ACHN (cell line): ENCODE measurements at places on chromosomes 1 and 21.

GRCh38 chr1:185840880-185841279 lies 106.7 kb downstream of the HMCN1 start:
- DNase-seq = no peak

- no peak for DNase-seq
Observed at GRCh38 chr1:155522069-155522468, 40.5 kb downstream of the ASH1L start.

DNA sequence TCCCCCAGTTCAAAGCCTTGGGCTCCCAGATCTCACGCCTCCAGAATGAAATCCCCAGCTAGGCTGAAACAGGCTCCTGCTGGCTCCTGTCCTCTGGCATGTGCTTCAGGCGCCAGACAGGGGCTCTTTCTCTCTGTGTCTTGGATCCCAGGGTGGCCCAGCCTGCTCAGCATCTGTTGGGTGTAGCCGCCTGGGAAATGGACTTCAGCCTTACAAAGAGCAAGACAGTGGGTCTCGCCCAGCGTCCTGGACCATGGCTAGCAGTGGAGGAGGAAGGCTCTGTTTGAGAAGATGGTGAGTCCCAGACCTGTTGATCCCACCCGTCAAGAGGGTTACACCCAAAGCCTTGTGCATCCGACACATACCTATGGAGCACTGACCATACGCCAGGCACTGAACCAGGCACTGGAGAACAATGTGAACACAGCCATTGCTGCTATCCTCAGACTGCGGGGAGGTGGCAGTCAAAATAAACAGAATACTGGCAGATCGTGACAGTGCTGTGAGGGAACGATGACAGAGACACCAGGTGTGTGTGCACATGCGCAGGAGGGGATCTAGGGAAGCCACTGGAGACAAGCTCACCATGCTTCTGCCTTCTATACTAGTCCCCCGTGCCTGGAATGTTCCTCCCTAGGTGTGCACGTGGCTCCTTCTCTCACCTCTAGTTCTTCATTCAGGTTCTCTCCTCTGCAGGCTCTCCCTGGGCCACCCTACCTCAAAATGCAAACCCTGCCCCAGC lies 93.0 kb upstream of the GCLM start:
- no peak for DNase-seq

DNA sequence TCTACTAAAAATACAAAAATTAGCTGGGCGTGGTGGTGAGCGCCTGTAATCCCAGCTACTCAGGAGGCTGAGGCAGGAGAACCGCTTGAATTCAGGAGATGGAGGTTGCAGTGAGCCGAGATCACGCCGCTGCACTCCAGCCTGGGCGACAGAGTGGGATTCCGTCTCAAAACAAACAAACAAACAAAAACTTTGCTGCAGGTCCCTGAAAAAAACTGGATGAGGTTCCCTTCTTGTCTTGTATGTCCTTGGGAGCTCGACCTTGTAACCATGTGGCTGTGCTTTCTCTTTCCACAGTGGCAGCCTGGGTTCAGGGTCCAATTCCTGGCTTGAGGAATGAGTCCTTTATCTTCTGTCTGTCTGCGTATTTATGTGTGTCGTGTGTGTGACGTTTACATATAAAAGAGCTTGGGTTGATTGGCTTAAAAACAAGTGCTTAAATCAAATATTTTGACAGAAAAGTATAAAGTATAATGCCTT lies 18.0 kb upstream of the COX20 start:
- no peak for DNase-seq

- peak; percentile 60 for DNase-seq
Observed at GRCh38 chr1:236795757-236796667, 920 bp downstream of the MTR start.

GRCh38 chr1:51877434-51878307 lies 856 bp downstream of the NRDC start:
- DNase-seq = peak; percentile 20

DNA sequence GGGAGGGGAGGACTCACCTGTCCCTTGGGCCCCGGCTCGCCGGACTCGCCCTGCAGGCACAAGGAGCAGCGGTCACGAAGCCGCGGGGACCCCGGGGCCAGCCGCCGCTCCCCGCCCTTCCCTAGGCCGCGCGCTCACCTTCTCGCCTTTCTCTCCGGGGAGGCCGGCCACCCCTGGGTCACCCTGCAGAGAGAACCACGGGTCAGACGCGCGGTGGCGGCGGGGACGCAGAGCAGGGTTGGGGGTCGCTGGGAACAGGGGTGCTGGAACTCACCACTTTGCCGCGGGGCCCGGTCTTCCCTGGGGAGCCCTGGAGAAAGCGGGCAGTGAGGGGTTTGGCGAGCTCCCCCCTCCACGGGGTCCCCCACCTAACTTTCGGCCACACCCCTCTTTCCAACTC lies 13.3 kb downstream of the COL9A2 start:
- no peak for DNase-seq

GRCh38 chr1:89023026-89023425 lies 360 bp upstream of the GBP3 start:
- no peak for DNase-seq

- DNase-seq = no peak
Observed at GRCh38 chr1:110243574-110243973, 33.5 kb downstream of the KCNC4 start.

GRCh38 chr1:223136086-223136485 lies 7.0 kb downstream of the TLR5 start:
- DNase-seq = no peak

- DNase-seq = no peak
Observed at GRCh38 chr1:225470211-225471108, 42.6 kb upstream of the LBR start.

GRCh38 chr1:60598041-60598910 lies 484.1 kb upstream of the NFIA start:
- DNase-seq = no peak

GRCh38 chr1:150973836-150974579 lies 627 bp downstream of the CERS2 start:
- peak; percentile 42 for DNase-seq

GRCh38 chr21:18340387-18340942 lies 63.1 kb downstream of the TMPRSS15 start:
- DNase-seq = no peak

DNA sequence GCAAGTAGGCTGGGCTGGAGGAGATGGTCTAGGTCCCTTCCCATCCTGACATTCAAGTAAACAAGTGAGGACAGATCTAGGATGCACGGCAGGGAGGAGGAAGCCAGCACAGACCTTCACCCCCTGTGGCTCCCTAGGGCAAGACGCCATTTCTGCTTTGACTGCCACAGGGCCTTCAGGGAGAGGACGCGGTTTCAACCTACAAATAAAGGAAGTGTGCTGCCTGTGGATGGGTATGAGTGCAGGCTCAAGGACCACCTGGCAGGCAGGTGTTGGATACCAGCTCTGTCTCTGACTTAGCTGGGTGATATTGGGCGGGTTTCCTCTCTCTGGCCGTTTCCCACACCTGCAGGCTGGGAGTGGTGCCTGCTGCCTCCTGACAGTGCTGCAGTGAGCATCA lies 16.2 kb downstream of the SLC2A1 start:
- no peak for DNase-seq

- no peak for DNase-seq
Observed at GRCh38 chr1:233097546-233097945, 147.1 kb downstream of the NTPCR start.

DNA sequence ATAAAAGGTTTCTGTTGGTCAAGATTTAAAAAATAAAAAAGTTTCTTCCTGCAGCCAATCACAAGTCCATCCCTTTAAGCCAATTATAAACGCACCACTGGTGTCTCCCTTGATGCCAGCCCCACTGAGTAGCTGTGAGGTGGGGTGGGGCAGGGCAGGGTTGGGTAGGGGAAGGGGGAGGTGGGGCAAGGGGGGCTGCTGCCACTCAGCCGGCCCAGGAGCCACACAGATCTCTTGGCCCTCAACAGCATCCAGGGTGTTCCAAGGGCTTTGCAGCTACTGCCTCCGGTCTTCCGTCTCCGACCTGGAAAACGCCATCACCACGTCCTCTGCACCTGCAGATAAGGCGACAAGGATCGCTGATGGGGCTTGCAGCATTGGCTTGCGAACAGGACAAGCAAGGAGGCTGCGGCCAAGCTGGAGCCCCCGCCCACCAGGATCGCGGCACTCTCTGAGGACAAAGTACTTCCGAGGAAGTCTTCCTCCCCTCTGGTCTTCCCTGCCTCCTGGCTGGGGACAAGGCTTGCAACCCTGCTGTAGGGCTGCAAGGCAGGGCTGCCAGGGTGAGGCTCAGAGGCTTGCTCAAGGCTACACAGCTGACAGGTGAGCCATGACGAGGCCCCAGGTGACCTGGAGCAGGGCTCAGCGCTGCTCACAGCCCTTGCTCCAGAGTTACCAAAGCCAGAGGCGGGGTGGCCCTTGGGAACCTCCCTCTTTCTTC lies 26.8 kb upstream of the CLSTN1 start:
- no peak for DNase-seq

GRCh38 chr1:202711949-202712635 lies 1.8 kb upstream of the SYT2 start:
- no peak for DNase-seq

DNA sequence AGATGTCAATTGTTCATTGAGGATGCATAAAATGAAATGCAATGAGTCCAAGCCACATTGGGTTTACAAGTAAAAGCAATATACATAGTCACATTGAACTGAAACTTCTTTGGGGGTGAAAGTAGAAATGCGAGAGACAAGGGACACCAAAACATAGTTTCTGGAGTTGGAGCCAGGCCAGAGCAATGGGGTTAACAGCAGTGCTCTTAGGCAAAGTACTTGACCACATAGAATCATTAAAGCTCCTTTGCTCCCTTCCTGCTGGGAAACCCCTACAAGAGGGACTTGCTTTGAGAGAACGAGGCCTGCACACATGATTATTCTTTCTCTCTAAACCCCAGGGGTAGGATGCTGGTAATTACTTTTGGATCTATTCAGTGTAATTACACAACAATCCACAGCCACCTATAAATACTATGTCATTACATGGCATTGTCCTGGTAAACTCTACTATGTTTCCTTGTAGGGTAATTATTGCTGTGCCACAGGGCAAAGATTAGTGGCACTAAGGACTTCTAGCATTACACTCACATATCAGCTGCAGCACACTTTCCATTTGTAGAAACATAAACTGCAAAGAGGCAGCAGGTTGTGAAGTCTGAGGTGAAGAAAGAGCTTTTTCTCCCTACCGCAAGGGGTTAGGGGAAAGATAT lies 421.6 kb upstream of the PBX1 start:
- no peak for DNase-seq

DNA sequence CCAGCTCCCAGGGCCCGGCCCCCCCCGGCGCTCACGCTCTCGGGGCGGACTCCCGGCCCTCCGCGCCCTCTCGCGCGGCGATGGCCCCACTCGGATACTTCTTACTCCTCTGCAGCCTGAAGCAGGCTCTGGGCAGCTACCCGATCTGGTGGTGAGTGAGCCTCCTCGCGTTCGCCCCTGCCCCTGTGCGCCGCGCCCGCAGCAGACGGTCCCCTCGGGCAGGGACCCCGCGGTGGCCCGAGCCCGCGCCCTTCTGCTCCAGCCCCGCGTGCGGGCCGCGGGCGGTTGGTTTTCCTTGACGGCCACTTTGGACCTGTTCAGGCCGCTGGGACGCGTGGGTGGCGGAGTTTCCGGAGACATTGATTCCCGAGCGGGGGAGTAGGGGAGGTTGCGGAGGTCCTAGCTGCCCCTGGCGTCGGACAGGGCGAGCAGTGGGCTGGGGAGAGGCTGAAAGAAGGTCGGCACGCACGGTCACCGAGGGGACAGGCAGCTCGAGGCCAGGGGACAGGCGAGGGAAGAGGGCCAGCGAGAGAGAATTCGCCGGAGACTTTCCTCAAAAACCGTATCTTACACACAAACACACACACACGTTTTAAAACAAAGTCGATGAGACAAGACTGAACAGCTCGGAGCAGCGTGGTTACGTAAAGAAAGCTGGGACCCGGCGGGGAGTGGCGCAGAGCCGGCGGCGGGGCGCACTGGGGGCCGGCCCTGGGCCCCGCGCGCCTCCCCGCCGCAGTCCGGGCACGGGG lies 427 bp downstream of the WNT3A start:
- DNase-seq = no peak
